AG04450 (cell line): ENCODE measurements at places on chromosomes 3 and 15. TPM values are rescaled to one million over a fixed set of nuclear protein-coding genes. Genes with fewer than 3 reads are reported as not detected.

DNA sequence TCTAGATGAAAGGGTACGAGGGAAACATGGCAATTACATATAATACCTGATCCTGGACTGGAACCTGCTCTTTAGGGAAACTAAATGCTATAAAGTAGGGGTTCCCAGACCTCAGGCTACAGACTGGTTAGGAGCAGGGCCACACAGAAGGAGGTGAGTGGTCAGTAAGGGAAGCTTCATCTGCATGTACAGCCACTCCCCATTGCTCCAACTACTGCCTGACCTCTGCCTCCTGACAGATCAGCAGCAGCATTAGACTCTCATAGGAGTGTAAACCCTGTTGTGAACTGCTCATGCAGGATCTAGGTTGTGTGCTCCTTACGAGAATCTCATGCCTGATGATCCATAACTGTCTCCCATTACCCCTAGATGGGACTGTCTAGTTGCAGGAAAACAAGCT is 78.9 kb upstream of the PSMD6 start:
- no peak for DNase-seq

- DNase-seq: no peak
Observed at GRCh38 chr15:73626072-73626471, 7.1 kb downstream of the NPTN start.

DNA sequence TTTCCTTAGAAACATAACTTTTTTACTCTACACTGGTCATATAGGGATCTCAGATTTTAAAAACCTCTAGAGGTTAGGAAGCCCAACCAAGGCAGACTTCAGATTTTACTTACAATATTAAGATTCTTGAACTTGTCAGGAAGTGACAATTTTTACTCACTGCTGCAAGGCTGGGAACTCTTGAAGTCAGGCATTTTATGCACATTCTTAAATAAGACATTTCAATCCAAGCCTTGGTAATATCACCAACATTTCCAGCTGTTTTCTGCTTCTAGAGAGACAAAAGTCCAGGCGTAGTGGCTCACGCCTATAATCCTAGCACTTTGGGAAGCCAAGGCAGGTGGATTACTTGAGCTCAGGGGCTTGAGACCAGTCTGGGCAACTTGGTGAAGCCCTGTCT is 33.6 kb upstream of the UBP1 start:
- no peak for DNase-seq

GRCh38 chr15:100224206-100225185 is 117.3 kb downstream of the ADAMTS17 start:
- no peak for DNase-seq

DNA sequence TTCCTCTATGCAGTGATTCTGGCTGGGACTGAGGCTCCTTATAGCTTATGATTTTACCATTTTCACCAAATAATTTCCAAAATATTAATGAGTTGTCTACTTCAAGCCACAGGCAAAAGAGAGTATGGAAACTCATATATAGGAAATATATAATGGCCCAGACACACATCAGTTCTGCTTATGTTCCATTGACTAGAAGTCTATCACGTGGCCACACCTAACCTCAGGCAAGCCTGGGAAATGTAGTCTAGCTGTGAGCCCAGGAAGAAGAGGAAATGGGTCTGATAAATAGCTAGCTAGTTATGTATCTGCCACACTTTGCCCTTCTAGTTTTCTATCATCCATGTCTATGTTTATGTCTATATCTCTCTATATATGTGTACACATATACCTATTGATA is 195.1 kb downstream of the OTOL1 start:
- no peak for DNase-seq

DNA sequence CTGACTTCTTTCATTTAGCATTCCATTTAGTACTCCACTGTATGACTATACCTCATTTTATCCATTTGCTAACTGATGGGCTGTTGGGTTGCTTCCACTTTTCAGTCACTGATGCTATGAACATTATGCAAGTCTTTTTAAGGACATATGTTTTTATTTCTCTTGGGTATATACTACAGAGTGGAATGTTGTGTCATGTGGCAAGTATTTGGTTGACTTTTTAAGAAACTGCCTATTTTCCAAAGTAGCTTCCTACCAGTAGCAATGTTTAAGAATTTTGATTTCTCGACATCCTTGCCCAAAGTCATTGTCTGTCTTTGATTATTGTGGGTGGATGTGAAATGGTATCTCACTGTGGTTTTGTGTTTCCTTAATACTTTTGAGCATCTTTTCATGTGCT is 110.1 kb upstream of the TPM1 start:
- peak; percentile 72 for DNase-seq

The ZBED2 gene
- polyA plus RNA-seq: 0.11 and 0.14 TPM in 2 replicates

The ARGFX gene
- not detected in 2 replicates for polyA plus RNA-seq
